ENCODE measurements at places on chromosomes 2 and 18.
A peak's percentile ranks its signal among the peaks of the same experiment; 100 is the strongest.

GRCh38 chr2:25268139-25268538 is 73.6 kb downstream of the DNMT3A start:
- no peak for DNase-seq

GRCh38 chr18:37305066-37305465 is 260.5 kb downstream of the CELF4 start:
- DNase-seq = no peak

DNA sequence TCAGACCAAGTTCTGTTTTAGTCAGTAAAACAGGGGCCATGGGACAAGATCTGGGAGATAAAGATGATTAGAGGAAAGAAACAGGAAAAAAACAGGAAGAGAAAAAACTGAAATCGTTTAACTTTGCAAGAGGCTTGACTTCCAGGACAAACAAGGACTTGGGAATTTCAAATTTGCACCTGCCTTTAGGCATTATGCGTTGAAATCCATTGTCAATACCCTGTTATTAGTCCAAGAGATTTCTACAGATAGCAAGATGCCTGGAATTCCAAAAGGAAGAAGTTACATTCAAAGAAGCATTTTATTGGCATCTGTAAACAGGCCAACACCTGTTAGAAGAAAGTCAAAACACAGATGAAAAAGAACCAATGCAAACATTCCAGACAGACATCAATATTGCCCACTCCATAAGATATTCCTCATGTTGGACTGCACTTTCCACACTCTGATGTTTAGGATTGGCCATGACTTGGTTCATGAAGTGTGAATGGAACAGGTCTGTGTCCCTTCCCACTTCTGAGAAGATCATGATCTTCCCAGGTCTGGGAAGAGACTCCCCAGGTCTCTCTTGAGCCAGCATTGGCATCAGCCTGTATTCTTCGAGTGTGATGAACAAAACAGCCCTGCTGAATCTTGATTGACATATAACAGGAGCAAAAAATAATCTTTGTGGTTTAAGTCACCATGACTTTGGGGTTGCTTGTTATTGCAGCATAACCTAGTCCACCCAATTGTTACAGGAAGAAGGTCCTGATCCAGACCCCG is 181.4 kb upstream of the FN1 start:
- DNase-seq = no peak

DNA sequence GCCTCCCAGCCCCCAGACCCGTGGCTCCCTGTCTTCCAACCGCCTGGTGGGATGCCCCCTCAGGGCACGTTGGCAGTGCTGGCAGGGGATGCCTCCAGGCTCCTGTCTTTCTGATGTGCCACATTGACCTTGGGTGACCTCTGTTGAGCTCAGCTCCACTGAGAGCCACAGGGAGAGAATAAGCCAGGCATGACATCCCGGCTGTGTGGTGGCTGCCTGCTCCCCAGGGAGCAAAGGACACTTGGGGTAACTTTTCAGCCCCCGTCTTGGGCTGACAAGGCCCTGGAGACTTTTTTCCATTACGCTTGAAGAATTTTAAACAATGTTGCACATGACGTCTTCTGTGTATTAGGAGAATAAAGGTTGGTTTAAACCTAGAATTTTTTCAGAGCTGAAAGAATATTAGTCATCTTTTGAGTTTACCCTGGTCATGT is 246.0 kb downstream of the TSN start:
- no peak for DNase-seq

DNA sequence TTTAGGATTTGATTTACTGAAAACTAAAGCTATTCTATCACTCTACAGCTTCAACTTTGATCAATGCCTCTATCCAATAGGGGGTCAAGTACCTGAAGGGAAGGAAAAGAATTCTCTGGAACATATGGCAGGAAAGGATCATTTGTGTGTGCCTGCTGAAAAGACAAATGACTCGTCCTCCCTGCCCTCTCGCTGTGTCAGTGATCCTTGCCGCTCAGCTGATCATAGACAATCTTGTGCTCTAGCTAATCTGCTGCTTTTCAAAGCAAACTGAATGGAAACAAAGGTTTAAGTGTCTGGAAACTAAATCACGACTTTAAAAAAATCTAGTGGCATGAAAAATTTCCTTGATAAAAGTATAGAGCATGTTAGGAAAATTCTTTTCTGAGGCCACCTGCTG is 75.6 kb upstream of the CPO start:
- no peak for DNase-seq

DNA sequence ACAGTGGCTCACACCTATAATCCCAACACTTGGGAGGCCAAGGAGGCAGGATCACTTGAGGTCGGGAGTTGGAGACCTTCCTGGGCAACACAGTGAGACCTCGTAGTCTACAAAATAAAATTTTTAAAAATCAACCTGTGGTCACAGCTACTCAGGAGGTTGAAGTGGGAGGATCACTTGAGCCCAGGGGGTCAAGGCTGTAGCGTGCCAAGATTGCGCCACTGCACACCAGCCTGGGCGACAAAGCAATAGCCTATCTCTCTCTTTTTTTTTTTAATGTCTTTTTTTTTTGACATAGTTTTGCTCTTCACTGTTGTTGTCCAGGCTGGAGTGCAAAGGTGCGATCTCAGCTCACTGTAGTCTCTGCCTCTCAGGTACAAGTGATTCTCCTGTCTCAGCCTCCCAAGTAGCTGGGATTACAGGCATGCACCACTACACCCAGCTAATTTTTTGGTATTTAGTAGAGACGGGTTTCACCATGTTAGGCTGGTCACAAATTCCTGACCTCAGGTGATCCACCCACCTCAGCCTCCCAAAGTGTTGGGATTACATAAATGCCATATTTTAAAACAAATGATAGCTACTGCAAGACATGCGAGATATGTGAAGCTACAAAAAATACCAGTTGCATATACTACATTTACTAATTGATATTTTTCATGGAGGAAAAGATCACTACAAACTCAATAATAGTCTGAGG is 55.0 kb downstream of the CHN1 start:
- no peak for DNase-seq

DNA sequence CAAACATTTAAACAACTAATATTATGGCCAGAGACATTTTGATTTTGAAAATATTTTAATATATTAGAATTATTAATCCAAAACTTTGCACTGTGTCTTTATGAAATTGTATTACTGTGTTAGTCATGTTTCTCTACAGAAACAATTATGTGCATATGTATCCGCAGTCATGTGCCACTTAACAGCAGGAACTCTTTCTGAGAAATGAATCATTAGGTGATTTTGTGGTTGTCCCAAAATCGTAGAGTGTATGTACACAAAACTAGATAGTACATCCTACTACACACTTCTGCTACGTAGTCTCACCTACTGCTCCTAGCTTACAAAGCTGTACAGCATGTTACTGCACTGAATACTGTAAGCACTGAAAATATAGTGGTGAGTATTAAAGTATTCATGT is 479.2 kb upstream of the DSEL start:
- no peak for DNase-seq

GRCh38 chr2:10097352-10098148 is 17.3 kb upstream of the CYS1 start:
- DNase-seq = peak; percentile 45

DNA sequence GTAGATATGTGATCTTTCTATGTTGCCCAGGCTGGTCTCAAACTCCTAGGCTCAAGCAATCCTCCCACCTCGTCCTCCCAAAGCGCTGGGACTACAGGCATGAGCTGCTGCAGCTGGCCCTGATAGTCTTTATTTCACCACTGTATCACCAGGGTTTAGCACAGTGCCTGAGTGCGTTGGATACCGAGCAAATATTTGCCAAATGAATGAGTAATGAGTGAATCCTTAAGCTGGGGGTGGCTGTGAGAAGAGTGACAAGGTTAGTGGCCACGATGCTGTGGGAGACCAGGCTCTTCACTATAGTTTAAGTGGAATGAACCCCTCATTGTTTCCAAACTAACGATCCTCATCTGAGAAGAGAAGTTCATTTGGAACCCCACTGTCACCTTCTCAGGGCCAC is 60.8 kb upstream of the FAM136A start:
- DNase-seq = no peak

- DNase-seq = no peak
Measured at GRCh38 chr2:142586693-142587580, 290.5 kb upstream of the KYNU start.

GRCh38 chr2:136980303-136980702 is 215.0 kb downstream of the THSD7B start:
- DNase-seq = no peak

DNA sequence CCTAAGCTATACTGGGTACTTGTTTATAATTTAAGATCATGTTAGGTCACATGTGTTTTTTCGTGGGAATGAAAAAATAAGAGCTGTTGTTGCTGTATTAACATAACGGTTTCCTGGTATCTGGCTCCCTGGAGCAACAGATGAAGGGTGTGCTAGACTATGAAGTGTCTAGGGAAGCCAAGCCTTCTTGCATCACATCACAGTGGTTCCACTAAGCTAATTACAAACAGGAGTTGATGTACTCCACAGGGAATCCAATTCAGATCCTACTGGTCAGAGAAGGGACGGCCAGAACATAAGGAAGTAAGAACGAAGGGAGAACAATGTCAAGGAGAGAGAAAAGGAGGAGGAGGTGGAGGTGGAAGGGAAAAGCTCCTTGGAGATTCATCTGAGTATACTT is 193.0 kb upstream of the CYP26B1 start:
- no peak for DNase-seq

- DNase-seq = no peak
Measured at GRCh38 chr18:44955825-44956224, 275.1 kb downstream of the SETBP1 start.

- no peak for DNase-seq
Measured at GRCh38 chr2:136306836-136307235, 188.9 kb upstream of the CXCR4 start.

GRCh38 chr2:140641163-140641562 is 1489.7 kb downstream of the LRP1B start:
- DNase-seq = no peak

GRCh38 chr2:166419616-166419934 is 43.8 kb upstream of the SCN9A start:
- DNase-seq = no peak

- DNase-seq = no peak
Measured at GRCh38 chr2:16069933-16070647, 129.7 kb downstream of the MYCN start.

Data from iPS DF 19.7 (cell line).